ENCODE measurements at places on chromosomes 1 and 21. TPM values are rescaled to one million over a fixed set of nuclear protein-coding genes. Genes with fewer than 3 reads are reported as not detected.
A peak's percentile ranks its signal among the peaks of the same experiment; 100 is the strongest.

CR2 gene
- not detected for total RNA-seq

CD1B gene
- not detected for total RNA-seq

OR10J1 gene
- total RNA-seq = not detected

C1orf198 gene
- 1.7 TPM for total RNA-seq

KRTAP13-2 gene
- not detected for total RNA-seq

ATP1A4 gene
- total RNA-seq = not detected

CTNNBIP1 gene
- total RNA-seq = 10.8 TPM

GPR3 gene
- total RNA-seq = 0.65 TPM

OR2T2 gene
- not detected for total RNA-seq

CLDN8 gene
- total RNA-seq = not detected

ACTL8 gene
- total RNA-seq = not detected

NUAK2 gene
- 13.0 TPM for total RNA-seq

CADM3 gene
- not detected for total RNA-seq

BSND gene
- total RNA-seq = 0.13 TPM

FAM78B gene
- total RNA-seq = 0.28 TPM

DNA sequence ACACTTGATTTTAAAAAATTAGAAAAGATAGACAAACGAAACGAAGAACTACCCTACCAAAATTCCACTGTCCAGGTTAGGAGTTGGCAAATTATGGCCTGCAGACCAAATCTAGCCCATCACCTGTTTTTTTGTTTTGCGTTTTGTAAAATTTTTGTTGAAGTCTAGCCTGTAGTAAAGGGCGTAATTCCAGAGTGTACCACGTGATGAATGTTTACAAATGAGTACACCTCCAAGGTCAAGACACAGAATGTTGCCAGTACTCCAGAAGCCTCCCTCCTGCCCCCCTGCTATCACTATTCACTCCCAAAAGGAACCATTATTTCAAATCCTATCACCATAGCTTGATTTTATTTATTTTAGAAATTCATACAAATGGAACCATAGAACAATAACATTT lies 17.1 kb upstream of the PODN start:
- H3K27me3 ChIP-seq = no peaks in the 10 kb centered on the region
- peaks cover 9% of the 10 kb centered on the region for H3K4me1 ChIP-seq
- DNase-seq = no peak
- no peak overlapping the region for H3K4me3 ChIP-seq

DNA sequence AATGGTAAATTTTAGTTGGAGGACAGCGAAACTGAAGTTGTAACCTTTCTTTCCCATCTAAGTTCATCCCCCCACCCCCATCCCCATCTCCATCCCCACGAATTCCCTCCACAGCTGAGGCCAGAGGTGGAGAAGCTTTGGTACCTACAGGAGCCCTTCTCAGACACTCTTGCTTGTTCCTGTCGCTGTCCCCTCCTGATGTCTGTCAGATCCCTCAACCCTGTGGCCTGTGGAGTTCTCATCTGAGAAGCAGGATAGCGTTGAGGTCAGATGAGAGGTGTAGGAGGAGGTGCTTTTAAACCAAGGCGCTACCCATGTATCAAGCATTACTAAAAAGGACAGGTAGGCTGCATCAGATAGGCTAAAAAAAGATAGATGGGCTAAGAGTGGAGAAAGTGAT lies 769 bp downstream of the NTPCR start:
- no peaks in the 10 kb centered on the region for H3K27me3 ChIP-seq
- peak overlapping the region; percentile 92 for H3K4me3 ChIP-seq
- DNase-seq = peak; percentile 27
- H3K27ac ChIP-seq = peak overlapping the region; percentile 85

GRCh38 chr1:12065872-12066271 lies 2.8 kb downstream of the TNFRSF8 start:
- DNase-seq = peak; percentile 41
- H3K36me3 ChIP-seq = peaks cover 39% of the 10 kb centered on the region
- H3K4me1 ChIP-seq = peaks cover 79% of the 10 kb centered on the region
- H3K4me3 ChIP-seq = peak overlapping the region; percentile 80
- H3K27ac ChIP-seq = peak overlapping the region; percentile 96

DNA sequence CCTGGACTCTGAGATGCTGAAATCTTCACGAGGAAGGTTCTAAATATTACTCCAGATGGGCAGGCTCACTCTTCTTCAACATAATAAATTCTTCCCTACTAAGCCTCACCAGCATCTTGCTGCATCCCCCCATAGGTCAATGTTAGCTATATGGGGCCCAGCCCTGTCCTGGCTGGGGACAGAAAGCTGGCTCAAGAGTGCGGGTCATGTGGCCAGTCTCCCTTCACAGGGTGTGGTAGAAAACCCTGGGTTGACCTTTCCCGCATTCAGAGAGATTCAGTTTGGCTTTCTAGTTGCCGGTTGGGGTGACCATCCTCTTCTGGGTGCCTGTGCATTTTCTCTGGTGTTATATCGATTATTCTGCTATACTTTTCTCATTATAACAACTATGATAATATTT lies 19.8 kb upstream of the KPRP start:
- DNase-seq = no peak
- H3K4me1 ChIP-seq = no peaks in the 10 kb centered on the region
- H3K27me3 ChIP-seq = peaks cover 2% of the 10 kb centered on the region
- H3K4me3 ChIP-seq = no peak overlapping the region
- H3K27ac ChIP-seq = no peak overlapping the region

GRCh38 chr1:200198236-200198635 lies 170.7 kb downstream of the NR5A2 start:
- H3K4me3 ChIP-seq = no peak overlapping the region
- no peak for DNase-seq
- H3K27ac ChIP-seq = no peak overlapping the region
- H3K4me1 ChIP-seq = no peaks in the 10 kb centered on the region

GRCh38 chr1:228544021-228544850 lies 57.1 kb downstream of the RNF187 start:
- no peak overlapping the region for H3K4me3 ChIP-seq
- no peak overlapping the region for H3K27ac ChIP-seq
- no peaks in the 10 kb centered on the region for H3K27me3 ChIP-seq
- no peaks in the 10 kb centered on the region for H3K4me1 ChIP-seq
- DNase-seq = no peak
- no peaks in the 10 kb centered on the region for H3K36me3 ChIP-seq

GRCh38 chr1:197200272-197200899 lies 53.9 kb upstream of the ASPM start:
- no peaks in the 10 kb centered on the region for H3K27me3 ChIP-seq
- peak; percentile 38 for DNase-seq
- peak overlapping the region; percentile 82 for H3K4me3 ChIP-seq
- peak overlapping the region; percentile 80 for H3K27ac ChIP-seq
- H3K4me1 ChIP-seq = peaks cover 60% of the 10 kb centered on the region
- peaks cover 16% of the 10 kb centered on the region for H3K36me3 ChIP-seq

DNA sequence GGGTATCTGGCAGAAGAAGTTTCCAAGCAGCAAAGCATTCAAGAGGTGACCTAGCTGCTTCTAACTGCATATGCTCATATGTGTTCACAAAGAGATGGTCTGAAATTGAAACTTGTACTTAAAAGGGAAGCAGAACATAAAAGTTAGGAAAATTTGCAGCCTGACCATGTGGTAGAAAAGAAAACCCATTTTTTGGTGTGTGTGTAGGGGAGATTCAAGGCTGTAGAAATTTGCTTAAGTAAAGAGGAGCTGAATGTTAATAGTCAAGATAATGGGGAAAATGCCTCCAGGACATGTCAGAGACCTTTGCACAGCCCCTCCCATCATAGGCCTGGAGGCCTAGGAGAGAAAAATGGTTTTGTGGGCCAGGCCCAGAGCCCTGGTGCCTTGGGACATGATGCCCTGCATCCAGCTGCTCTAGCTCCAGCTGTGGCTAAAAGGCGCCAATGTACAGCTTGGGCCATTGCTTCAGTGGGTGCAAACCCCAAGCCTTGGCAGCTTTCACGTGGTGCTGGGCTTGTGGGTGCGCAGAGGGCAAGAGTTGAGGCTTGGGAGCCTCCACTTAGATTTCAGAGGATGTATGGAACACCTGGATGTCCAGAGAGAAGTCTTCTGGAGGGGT lies 54.9 kb downstream of the DHRS3 start:
- H3K27me3 ChIP-seq = no peaks in the 10 kb centered on the region
- no peak overlapping the region for H3K27ac ChIP-seq
- H3K4me1 ChIP-seq = no peaks in the 10 kb centered on the region
- peaks cover 30% of the 10 kb centered on the region for H3K36me3 ChIP-seq

- no peak overlapping the region for H3K27ac ChIP-seq
- no peak overlapping the region for H3K4me3 ChIP-seq
- peaks cover 4% of the 10 kb centered on the region for H3K4me1 ChIP-seq
These were observed 32.5 kb upstream of the SSX2IP start for GRCh38 chr1:84722794-84723193.

DNA sequence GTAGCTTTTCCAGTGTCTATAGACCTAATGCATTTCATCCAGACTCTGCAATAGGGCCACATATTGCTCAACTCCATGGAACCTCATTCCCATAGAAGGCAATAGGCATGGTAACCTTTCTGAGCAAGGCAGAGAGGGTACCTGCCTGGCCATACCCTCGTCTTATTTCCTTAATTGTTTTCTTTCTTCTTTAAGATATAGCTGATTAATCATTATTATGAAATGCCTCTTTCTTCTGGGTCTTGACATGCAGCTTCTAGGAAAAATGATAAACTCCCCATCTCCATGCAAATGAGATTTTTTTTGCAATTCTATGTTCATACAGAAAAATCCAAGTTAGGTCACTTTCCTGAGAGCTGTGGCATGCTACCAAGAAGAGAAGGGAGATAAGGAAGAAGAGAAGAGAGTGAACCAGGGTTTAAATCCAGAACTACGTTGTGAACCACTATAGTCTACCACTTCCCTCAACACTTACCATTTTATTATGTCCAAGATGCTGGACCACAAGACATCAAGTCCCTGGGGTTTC lies 33.0 kb upstream of the IL20 start:
- no peak overlapping the region for H3K27ac ChIP-seq
- H3K27me3 ChIP-seq = peaks cover 35% of the 10 kb centered on the region
- DNase-seq = no peak
- H3K4me3 ChIP-seq = no peak overlapping the region
- H3K4me1 ChIP-seq = peaks cover 47% of the 10 kb centered on the region

GRCh38 chr1:155018617-155019348 lies 14.8 kb downstream of the DCST2 start:
- H3K36me3 ChIP-seq = peaks cover 43% of the 10 kb centered on the region
- no peak for DNase-seq
- H3K4me1 ChIP-seq = peaks cover 50% of the 10 kb centered on the region
- H3K27me3 ChIP-seq = no peaks in the 10 kb centered on the region

GRCh38 chr1:109389638-109390341 lies 7.9 kb downstream of the SORT1 start:
- H3K36me3 ChIP-seq = peaks cover 2% of the 10 kb centered on the region
- peaks cover 34% of the 10 kb centered on the region for H3K27me3 ChIP-seq
- DNase-seq = no peak

DNA sequence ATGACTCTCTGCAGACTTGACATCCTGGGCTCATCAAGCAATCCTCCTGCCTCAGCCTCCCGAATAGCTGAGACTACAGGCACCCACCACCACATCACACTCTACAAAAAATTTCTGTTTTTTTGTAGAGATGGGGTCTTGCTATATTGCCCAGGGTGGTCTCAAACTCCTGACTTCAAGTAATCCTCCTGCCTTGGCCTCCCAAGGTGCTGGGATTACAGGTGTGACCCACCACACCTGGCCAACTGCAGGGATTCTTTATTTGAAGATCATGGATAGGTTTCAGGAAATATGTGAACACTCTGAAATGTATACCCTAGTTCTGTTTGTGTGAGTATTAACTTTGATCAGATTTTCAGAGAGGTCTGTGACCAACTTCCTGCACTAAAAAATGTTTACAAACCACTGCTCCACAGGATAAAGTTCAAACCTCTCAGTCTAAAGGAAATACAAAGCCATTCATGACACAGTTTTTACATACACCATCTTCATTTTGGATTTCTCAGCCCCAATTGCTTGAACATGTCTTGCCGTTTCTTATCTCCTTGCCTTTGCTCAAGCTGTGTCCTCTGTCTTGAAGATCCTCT lies 252.3 kb upstream of the FGGY start:
- peaks cover 35% of the 10 kb centered on the region for H3K4me1 ChIP-seq
- no peak for DNase-seq
- H3K27me3 ChIP-seq = no peaks in the 10 kb centered on the region
- peaks cover 13% of the 10 kb centered on the region for H3K36me3 ChIP-seq
- H3K27ac ChIP-seq = peak overlapping the region; percentile 79
- no peak overlapping the region for H3K4me3 ChIP-seq

- H3K36me3 ChIP-seq = no peaks in the 10 kb centered on the region
- H3K4me3 ChIP-seq = no peak overlapping the region
- DNase-seq = no peak
These were observed 222.4 kb upstream of the JUN start for GRCh38 chr1:59006289-59006658.

DNA sequence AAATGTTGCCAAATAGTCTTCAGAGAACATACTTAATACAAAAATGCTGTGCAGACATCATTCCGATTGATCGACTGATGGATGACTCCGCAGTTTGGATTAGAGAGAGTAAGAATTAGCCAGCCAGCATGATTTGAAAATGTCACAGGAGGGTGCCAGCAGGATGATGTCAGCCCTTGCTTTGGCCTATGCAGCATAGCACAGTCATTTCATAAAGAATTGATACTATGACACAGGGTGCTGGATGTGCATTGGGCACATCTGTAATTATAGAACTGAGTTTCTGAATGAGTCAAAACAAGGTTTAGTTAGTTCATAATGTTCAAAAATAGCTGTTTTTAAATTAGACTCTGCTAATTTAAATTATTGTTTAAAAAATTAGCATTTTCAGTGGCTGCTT lies 21.6 kb upstream of the TRAF5 start:
- no peak overlapping the region for H3K4me3 ChIP-seq
- H3K4me1 ChIP-seq = peaks cover 26% of the 10 kb centered on the region
- no peaks in the 10 kb centered on the region for H3K27me3 ChIP-seq
- DNase-seq = peak; percentile 35
- peak overlapping the region; percentile 54 for H3K27ac ChIP-seq

- no peak overlapping the region for H3K4me3 ChIP-seq
- no peaks in the 10 kb centered on the region for H3K4me1 ChIP-seq
- no peak for DNase-seq
- peaks cover 2% of the 10 kb centered on the region for H3K27me3 ChIP-seq
- no peaks in the 10 kb centered on the region for H3K36me3 ChIP-seq
- H3K27ac ChIP-seq = no peak overlapping the region
These were observed 89.7 kb upstream of the RGS1 start for GRCh38 chr1:192485692-192486436.

DNA sequence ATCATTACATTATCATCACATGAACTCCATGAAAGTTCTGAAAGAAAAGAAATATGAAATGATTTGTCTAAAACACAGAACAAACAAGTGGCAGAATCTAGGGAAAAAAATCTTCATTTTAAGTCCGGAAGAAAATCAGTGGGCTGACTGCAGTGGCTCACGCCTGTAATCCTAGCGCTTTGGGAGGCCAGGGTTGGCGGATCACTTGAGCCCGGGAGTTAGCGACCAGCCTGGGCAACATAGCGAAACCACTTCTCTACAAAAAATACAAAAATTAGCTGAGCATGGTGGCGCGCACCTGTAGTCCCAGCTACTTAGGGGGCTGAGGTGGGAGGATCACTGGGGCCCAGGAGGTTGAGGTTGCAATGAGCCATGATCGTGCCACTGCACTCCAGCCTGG lies 4.8 kb downstream of the FOXJ3 start:
- no peak overlapping the region for H3K27ac ChIP-seq
- no peak for DNase-seq

- H3K27ac ChIP-seq = no peak overlapping the region
- DNase-seq = no peak
- no peaks in the 10 kb centered on the region for H3K4me1 ChIP-seq
- peaks cover 3% of the 10 kb centered on the region for H3K36me3 ChIP-seq
- H3K4me3 ChIP-seq = no peak overlapping the region
- H3K27me3 ChIP-seq = peaks cover 7% of the 10 kb centered on the region
These were observed 40.6 kb downstream of the AKNAD1 start for GRCh38 chr1:108816049-108816893.

- H3K27me3 ChIP-seq = no peaks in the 10 kb centered on the region
- H3K36me3 ChIP-seq = peaks cover 8% of the 10 kb centered on the region
- no peak overlapping the region for H3K27ac ChIP-seq
These were observed 831 bp upstream of the KRTAP10-2 start for GRCh38 chr21:44552136-44552535.

All from activated CD4-positive, alpha-beta memory T cell treated with anti-CD3 and anti-CD28 coated beads, Interleukin-2, amount 10 ng/mL, durations not matched to agents 7 days and 5 days (primary cell).